Stimulated activated CD4-positive, alpha-beta T cell treated with anti-CD3 and anti-CD28 coated beads, Interleukin-1b, Interleukin-23, amount 100 ng/mL, for 1 hour (primary cell): ENCODE measurements at places on chromosomes 11 and 22.

- no peak for DNase-seq
Measured at GRCh38 chr11:96986516-96986915, 596.7 kb downstream of the JRKL start.

DNA sequence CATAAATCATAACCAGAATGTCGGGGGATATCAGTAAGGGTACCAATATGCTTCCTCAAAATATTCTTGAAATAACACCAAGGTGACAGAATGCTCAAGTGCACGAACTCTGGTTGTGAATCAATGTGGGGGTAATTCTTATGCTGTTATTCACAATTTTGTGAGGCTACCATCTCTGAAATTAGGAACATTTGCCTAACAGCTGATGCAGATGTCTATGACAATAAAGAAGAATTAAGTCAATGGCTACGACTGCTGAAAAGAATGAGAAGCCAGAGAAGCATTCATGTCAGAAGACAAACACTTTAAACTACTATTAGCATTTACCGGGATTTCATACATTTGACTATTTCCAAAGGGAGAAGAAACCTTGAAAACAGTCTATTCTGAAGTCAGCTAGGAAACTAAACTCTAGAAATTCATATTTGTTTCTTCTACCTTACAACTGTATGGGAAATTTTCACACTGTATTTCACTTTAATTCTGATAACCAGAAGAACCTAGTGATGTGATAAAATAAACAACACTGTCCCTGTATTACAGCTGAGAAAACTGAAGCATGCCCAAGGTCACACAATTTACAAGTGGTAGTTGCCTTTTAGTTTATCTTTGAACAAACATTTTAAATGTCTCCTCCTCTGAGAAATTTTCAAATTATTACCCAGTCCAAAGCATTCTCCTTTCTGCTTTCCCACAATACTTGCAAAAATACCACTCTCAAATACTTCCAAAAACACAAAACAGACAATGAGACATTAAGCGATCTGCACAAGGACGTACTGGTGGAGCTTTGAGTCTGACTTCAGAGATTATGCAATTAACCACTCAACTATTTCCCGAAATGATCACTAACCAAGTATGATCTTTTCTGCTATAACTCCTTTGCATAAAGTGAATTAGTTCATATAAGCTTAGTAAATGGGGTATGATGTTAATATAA, 18.0 kb upstream of the ARHGAP32 start:
- DNase-seq = no peak

DNA sequence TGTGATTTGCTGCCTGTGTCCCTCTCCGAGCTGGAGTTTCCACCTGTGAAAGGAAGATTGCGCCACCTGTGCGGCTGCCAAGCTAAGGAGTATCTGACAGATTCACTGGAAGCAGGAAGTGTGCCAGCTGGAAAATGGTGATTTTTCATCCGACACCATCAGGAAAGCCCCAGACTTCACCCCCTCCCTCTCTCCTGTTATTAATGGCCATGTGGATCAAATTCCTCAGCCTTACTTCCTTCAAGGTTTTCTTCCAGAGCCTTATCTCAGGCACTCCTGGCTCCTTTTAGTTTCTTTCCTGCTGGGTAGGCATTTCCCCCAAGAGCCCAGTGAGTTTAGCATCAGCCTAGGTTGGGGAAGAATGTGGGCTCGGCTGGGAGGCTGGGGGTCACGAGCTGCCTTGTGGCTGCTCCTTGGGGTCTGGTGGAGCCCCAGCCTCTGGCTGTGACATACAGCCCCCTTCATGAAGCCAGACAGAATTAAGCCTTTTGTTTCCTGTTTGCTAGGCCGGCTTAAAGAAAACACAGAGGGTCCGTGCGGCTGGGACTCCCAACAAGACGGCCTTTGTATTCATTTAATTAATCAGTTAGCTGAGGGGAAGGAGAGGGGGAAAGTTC, 37.1 kb downstream of the PKNOX2 start:
- no peak for DNase-seq

GRCh38 chr11:34706709-34707461, 86.0 kb downstream of the EHF start:
- no peak for DNase-seq

DNA sequence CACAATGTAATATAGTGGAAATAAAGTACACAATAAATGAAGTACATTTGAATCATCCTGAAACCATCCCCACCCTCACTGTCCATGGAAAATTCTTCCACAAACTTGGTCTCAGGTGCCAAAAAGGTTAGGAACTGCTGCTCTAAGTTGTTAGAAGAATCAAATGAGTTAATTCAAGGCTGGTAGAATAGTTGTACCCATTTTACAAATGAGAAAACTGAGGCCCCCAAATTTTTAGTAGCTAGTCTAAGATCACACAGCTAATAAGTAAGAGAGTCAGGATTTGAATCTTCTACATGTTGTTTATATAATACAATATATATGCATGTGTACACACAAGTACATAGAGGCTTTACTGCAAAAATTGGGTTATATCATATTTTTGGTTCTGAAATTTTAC, 43.1 kb downstream of the MIAT start:
- no peak for DNase-seq

DNA sequence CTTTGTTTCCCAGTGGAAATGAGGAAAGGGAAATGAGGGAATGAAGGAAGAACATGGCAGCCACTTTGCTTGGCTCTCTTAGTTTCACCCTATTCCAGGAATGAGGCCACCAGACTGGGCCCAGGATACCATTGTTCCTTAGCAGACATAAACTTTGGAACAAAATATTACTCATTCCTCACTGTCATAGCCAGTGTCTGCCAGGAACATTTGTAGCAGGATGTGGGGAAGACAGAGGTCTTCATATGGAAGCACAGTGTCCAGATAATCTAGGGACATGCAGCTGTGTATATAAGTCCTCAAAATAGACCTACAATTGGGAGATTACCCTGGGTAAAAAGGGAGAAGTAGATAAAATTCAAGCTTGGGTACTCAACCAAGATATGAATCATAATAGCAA, 15.2 kb upstream of the FUT4 start:
- no peak for DNase-seq
